ENCODE measurements at places on chromosomes 6 and 20. TPM values are rescaled to one million over a fixed set of nuclear protein-coding genes. Genes with fewer than 3 reads are reported as not detected.

Gene COL21A1
- total RNA-seq = 12.6 TPM

Gene PDSS2
- 11.5 TPM for total RNA-seq

DNA sequence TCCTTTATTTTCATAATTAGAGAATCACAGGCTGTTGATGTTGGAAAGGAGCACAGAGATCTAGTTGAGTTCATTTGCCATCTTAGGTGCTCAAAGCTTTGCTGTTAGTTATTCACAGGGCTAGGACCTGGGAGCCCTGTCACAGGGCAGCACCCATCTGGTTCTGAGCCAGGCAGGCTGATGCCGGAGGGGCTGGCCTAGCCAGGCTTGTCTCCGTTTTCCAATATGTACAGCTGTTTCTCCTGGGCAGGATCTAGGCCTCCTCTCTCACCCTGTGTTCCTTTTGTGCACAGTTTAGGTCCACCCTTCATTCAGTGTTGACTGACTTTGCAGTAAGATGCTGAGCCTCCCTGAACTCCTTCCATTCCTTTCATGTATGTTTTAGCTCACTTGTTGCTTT is 33.4 kb downstream of the LRRC1 start:
- no peak for DNase-seq

GRCh38 chr20:13166011-13166410 is 55.1 kb upstream of the ISM1 start:
- no peak for DNase-seq

GRCh38 chr20:4775322-4776078 is 53.8 kb downstream of the PRND start:
- no peak for DNase-seq

DNA sequence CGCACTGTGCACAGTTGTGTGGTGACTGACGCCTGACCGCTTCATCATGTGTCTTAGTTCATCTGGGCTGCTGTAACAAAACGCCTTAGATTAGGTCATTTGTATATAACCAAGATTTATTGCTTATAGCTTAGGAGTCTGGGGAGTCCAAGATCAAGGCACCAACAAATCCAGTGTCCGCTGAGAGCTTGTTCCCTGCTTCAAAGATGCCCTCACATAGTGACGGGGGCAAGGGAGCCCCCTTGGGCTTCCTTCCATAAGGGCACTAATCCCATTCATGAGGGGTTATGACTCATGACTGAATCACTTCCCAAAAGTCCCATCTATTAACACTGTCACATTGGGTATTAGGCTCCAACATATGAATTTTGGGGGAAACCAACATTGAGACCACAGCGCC is 34.6 kb downstream of the CYP24A1 start:
- peak; percentile 50 for DNase-seq

- DNase-seq = no peak
Observed at GRCh38 chr6:71545905-71546304, 257.3 kb downstream of the OGFRL1 start.

GRCh38 chr20:35305682-35306556 is 13.7 kb upstream of the FAM83C start:
- DNase-seq = peak; percentile 98

DNA sequence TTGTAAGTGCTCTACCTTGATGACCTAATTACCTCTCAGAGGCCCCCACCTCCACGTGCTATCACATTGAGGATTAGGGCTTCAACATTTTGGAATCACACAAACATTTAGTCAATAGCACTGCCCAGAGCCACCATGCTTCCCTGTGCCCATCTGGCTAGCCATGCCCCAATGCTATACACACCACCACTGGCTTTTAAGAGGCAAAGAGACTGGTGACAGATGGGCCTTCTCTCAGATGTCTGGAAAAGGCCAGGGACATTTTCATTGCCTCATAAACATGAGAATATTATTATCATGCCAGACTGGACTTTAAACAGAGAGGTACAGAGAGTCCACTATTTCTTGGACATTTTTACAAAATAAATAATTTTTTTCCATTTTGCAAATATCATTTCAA is 29.8 kb downstream of the TRMT6 start:
- no peak for DNase-seq

All from SJSA1 (cell line).